ENCODE measurements at places on chromosomes 5 and 9.

DNA sequence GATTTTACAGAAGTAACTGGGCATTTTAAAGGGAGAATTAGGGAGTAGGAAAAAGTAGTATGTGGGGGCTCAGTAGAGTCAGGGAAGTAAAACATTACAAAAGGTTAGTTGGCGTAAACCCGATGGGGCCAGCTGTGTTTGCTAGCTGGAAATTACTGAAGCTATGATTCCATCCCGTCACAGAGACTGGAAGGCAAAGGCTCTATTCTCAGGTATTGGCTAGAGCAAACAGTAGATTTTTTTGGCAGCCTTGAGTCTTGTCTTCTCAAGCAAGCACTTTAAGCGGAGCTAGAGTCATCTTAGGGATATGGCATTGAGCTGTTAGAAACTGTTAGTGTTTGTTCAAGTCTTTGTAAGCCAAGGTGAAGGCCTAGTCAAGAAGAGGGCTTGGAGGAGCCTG, 121.5 kb downstream of the PAM start:
- DNase-seq, result no peak

GRCh38 chr5:160252916-160253315, 23.6 kb downstream of the FABP6 start:
- no peak for DNase-seq

- no peak for DNase-seq
Measured at GRCh38 chr5:151251001-151251551, 1.9 kb upstream of the GM2A start.

GRCh38 chr9:3939820-3940219, 360.0 kb downstream of the GLIS3 start:
- no peak for DNase-seq

- no peak for DNase-seq
Measured at GRCh38 chr5:147465747-147466146, 44.1 kb downstream of the DPYSL3 start.

DNA sequence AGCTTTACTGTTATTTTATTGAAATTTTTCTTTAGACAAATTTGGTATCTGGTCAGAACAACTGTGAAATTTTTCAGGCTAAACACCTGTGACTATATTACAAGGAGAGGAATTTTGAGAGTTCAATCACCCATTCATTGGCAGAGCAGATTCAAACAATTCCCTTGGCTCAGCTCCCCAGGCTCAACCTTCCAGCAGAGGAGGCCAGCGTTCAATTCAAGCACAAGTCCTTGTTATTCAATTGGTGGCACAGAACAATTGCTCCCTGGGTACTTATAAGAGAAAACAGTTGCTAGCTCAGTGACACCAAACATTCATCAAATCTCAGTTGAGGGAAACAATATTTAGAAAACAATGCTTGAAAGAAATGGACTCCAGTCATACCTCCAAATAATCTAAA, 83.3 kb downstream of the SUSD1 start:
- no peak for DNase-seq

- no peak for DNase-seq
Measured at GRCh38 chr9:9091387-9091786, 1291.8 kb upstream of the DMAC1 start.

GRCh38 chr9:137168573-137168903, 1.3 kb downstream of the LRRC26 start:
- DNase-seq, result no peak

GRCh38 chr5:21856987-21857386, 996.2 kb downstream of the CDH12 start:
- DNase-seq, result no peak

DNA sequence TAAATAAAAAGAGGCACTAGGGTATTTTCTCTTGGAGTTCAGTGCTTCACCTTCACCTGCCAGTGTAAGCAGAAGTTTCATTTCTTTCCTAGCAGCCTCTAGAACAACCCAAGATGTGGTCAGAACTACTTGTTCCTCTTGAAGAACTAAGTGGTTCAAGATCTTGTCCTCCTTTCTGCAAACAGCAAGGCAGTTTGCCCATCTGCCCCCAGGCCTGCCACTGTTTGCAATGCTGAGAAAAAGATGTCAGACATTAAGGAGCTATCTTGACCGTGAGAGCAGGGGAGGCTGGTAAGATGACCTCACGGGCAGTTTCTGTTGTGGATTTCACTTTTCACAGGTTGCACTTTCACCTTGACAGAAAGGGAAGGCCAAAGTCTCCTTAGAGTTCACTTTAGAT, 52.0 kb upstream of the KLF4 start:
- DNase-seq, result no peak

DNA sequence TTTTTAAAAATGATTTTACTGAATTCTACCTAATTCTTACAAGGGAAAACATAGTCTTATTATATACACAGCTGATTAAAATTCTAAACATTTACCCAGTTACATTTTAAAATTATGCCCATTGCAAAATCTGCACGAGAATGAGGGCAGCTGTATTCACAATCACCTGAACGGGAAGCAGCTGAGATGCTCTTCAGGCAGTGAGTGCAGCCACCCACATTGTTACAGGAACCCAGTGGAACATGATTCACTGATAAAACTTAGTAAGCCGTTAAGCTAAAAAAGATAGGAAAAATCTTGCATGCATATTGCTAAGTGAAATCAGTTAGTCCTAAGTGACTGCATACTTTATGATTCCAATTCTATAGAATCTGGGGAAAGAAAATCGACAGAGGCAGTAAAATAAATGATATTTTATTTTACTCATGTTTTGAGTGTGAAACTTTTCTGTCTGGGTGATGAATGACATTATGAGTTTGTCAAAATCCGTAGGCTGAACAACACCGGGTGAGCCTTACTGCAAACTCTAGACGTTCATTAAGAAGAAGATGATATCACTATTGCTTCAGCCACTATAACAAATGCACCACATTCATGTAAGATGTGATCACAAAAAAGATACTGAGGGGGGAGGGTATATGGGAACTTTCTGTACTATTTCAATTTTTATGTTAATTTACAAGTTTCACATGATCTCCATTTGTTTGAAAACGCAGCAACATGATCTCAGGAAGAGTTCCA, 39.1 kb upstream of the FLT4 start:
- no peak for DNase-seq

DNA sequence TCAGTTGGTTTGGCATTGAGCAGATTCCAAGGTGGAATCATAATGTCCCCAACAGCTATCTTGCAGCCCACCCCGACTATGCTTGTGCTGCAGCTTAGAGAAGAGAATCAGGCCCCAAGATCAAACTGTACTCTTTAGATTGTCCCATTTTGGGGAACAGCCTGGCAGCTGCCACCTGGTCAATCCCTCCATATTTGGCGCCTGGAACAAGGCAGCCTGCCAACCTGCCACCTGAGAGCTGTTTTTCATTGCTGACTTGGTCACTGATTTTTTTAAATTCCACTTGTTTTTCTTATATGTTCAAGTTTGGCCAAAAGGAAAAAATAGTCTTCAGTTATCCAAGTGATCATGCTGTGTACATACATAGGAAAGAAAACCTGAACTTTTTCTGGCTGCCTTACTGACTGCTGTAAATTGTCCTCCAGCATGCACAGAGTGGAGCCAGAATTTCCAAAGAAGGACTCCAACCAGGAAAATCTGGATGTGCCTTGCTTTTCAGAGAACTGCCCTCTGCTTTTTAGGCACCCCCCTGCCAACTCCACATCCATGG, 504.2 kb downstream of the ENC1 start:
- no peak for DNase-seq

- no peak for DNase-seq
Measured at GRCh38 chr5:17666726-17667235, 32.5 kb downstream of the TAF11L14 start.

GRCh38 chr5:96026406-96027041, 64.9 kb upstream of the ELL2 start:
- no peak for DNase-seq

GRCh38 chr9:120574473-120574872, 5.5 kb downstream of the CDK5RAP2 start:
- DNase-seq, result no peak

DNA sequence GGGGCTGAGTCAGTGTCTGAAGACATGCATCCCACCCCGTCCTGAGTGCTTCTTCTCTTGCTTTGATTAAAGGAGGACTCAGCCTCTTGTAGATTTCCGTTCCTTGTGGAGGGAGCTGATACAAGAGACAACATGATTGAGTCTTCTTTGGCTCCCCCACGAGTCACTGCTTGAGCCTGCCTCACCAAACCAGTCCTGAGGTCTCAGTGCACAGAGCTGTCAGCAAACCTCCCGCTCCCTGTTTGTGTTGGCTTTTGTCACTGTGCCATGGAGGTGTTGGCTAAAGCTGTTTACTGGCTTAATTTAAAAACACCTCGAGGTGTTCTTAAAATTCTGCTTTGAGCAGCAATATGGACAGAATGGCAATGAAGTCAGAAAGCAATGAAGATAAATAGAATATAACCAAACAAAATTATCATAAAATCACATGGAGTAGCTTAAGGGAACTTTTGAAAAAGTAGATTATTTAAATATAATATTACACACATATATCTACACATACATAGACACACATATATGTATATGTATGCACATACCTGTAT, 234.1 kb upstream of the ANKRD55 start:
- DNase-seq, result no peak

GRCh38 chr5:65047948-65048690, 279.4 kb downstream of the CWC27 start:
- DNase-seq, result no peak

GRCh38 chr5:143055596-143056338, 285.6 kb downstream of the ARHGAP26 start:
- no peak for DNase-seq
